ENCODE measurements at places on chromosomes 1 and 21.

DNA sequence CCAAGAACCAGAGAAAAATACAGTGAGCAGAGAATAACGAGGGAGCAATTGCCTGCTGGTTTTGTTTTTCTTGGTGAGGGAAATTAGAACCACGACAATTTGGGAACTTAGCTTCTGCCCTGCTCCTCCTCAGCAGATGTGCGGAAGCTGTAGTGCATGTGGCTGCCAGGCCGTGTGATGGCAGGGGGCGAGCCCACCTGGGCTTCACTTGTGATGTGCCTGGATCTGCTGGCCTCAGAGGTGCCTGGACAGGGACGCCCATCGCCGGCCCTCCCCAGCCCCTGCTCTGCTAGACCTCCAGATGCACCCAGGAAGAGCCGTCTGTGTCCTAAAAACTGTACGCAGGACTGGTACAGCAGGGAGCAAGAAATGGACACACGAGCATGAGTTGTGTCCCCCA lies 28.5 kb upstream of the C1orf174 start:
- DNase-seq: no peak

- no peak for DNase-seq
Observed at GRCh38 chr1:94858276-94858675, 38.1 kb downstream of the SLC44A3 start.

DNA sequence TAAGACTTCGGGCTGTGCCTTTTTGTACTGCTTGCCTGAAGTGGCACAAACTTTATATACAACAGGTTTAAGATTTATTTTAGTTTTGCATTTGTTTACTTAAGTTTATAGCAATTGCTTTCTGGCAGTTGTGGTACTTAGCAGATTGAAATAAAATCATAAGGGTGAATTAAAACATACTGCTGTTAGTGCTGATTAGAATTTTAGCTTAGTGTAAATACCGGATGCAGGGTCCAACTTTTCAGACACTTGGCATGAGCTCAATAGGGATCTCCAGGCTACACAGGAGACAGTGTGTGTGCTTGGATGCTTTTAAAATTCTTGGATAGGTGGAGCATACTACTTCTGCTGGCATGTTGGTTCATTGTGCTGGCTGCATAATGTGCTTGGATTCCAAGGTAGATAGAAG lies 159.6 kb downstream of the NFIA start:
- DNase-seq: no peak

DNA sequence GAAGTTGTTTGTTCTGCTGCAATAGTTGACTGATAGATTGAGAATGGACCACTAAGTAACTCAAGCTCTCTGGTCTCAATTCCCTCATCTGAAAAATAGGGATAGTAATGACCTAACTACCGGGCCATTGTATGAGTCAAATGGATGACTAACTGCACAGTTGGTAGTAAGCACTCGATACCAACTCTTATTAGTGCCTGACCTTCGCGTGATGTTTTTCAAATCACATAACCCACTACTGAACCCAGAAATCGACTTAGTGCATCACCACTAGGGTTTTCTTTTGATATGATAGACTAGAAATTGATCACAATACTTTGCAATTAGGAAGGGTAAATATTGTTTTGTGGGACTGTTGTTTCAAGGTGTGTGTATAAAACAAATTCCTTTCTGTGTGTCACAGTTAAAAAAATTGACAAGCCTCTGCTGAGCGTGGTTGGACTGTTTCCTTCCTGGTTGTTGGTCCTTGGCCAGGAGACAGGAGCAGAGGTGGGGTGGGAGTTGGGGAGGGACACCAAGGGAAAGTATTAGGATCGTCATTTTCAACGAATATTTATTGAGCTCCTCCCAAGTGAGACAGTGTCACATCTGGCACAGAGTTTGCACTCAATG lies 54.0 kb upstream of the LRP8 start:
- no peak for DNase-seq

DNA sequence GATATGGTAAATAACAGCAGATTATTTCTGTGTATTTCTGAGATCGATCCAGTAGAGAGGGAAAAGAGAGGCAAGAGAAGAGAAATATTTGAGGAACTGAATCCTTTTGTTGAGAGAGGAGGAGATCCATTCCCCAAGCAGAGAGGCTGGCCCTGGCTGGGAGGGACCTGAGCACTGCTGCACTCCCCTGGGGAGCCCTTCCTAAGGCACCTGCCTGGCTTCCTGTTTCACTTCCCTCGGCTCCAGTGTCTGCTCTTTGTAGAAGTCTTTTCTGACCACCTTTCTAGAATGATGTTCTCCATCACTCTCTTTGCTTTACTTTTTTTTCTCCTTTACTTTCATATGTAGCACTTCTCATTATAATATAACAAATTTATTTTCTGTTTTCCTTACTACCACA lies 42.3 kb upstream of the SLC6A9 start:
- no peak for DNase-seq

GRCh38 chr1:12034381-12034801 lies 15.1 kb downstream of the MIIP start:
- no peak for DNase-seq

- DNase-seq: no peak
Observed at GRCh38 chr1:40258445-40258769, 371 bp downstream of the ZMPSTE24 start.
